ENCODE measurements at places on chromosomes 3 and 15.

GRCh38 chr3:171435143-171435542 lies 25.1 kb downstream of the TNIK start:
- DNase-seq = no peak

DNA sequence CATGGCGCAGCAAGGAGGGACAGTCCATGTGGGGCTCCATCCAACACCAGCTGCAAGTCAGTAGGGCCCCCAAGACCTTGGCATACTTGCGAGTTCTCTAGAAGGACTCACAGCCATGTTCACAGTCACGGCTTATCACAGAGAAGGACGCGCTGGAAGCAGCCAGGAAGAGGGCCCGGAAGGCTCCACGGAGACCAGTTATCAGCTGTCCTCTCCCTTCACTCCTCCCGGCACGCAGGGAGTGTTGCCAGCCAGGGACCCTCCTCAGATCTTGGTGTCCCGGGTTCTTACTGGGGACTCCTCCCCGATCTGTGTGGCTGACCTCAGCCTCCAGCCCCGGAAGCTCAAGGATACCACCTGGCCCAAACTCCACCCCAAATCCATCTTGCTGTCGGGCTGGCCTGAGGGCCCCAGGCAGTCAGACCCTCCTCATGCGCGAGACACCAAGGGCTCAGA lies 68.0 kb downstream of the SLTM start:
- DNase-seq = no peak

DNA sequence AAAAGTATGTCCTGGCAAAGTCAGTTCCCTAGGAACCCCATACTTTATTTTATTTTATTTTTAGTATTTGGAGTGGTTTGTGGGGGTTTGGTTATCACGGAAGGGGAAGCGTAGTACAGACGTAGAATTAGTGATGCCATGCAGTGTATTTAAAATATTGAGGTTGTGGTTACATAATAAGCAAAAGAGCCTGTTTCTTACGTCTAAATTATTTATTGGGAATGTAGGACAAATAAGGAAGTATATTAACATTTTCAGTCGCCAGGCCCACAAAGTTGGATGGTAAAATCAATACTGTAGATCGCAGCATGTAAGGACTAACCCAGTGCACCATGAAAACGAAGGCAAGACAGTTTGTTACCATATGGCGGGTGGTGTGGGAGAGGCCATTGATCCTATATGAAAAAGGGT lies 558 bp downstream of the DTWD1 start:
- DNase-seq = no peak

DNA sequence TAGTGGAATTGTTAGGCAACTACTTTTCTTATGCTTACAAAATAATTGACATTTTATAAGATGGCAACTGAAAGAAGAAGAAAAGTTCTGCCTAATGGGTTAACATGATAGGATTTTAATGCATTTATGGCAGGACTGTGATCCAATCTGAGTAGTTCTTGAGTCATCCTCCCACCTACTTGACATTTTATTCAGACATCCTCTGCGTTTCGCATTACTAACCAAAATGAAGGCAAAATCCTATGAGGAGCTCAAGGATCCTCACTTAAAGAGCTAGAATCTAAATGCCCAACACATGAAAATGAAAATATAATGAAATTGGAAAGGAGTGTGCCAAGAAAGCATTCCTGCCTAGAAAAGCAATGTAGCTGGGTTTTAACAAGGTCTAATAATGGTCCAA lies 581.1 kb upstream of the SEMA6D start:
- no peak for DNase-seq

DNA sequence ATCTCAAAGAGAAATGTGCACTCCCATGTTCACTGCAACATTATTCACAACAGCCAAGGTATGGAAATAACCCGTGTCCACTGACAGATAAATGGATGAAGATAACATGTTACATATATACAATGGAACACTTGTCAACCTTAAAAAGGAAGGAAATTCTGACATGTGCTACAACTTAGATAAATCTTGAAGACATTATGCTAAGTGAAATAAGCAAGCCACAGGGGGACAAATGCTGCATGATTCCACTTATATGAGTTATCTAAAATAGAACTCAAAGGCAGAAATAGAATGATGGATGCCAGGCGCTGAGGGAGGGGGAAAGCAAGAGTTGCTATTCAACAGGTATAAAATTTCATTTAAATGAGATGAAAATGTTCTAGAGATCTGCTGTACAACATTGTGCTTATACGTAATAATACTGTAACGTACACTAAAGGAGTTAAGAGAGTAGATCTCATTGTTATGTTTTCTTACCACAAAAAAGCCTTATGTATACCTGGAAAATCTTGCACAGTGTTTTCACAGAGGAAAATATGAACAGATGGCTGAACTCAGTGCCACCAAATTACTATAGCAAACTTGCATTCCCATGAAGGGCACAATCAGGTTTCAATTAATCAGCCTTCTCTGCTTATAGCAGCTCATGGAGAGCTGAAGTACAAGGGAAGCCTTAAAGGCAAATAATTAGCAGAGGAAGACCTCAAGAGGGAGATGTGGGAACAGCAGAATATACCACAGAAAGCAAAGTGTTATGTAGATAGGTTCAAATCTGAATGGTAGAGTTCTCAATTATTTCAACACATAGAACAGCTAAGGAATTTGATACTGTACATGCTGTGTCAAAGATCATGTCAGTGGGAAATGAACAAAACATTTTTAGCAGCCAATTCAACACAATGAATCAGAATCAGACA lies 8.1 kb upstream of the VPS39 start:
- DNase-seq = no peak
